ENCODE measurements at places on chromosomes 12 and 14.

GRCh38 chr12:101116911-101117310 lies 93.1 kb downstream of the SLC5A8 start:
- DNase-seq: no peak

GRCh38 chr12:79561401-79562132 lies 129.2 kb downstream of the PAWR start:
- DNase-seq: no peak

DNA sequence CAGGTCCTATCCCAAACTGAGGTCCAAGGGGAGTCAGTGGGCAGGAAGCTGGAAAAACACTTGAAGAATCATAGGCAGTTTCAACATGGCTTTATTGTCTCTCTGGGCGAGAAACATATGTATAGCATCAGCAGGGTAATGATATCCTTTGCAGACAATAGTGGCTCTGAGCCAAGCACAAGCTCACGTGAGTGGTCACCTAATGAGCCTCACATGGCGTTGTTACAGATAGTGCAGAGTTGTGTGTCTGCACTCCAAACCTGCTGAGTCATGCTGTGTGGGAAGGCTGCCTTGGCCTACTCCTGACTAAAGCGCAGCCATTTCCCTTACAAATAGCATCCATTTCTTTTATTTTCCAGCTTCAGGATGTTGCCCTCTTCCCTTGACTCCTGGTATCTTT lies 105.2 kb upstream of the SYT1 start:
- DNase-seq: no peak

DNA sequence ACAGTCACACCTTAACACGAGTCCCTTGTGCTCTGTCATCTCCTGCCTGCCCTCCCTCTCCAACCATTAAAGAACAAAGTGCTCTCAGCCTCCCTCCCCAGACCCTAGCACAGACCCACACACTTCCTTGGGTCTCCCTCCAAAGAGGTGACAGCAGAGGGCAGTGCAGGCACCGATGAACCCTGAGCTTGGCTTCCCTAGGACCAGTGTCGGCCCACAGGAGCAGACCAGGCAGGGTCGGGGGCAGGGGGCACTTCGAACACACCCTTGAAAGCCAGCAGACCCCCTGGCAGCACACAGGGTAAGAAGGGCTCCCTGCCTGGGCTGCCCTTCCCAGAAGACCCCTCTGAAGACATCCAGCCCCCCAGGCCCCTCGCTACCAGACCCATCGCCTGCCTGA lies 7.0 kb downstream of the CDK2AP1 start:
- DNase-seq: no peak

DNA sequence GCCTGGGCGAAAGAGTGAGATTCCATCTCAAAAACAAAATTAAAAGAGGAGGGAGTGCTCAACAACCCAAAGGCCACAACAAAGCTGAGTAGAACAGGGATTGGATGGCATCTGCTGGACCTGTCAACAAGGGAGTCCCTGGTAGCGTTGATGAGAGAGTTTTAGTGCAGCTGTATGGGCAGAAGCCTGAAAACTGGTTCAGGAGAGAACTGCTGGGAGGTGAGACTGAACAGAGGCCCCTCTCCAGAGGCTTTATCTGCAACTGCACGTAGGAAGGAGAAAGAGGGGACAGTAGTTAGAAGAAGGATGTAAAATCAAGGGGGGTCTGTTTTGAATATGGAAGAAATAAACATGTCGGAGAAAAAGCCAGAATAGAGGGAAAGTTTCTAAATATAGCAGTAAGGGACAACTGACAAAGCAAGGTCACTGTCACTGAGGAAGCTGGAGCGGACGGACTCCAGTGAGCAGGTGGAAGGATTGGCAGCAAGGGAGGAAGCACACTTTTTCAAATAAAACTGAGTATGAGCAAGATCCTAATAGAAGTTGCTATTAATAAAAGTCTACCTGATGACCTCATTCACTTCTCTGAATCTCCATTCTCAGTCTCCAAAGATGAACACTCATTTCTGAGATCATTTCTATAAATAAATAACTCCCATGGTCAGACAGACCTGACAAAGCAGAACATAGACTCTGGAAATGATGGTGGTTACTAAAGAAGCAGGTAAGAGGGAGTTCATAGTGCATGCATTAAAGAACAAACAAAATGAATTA lies 11.8 kb upstream of the ATF1 start:
- DNase-seq: no peak

DNA sequence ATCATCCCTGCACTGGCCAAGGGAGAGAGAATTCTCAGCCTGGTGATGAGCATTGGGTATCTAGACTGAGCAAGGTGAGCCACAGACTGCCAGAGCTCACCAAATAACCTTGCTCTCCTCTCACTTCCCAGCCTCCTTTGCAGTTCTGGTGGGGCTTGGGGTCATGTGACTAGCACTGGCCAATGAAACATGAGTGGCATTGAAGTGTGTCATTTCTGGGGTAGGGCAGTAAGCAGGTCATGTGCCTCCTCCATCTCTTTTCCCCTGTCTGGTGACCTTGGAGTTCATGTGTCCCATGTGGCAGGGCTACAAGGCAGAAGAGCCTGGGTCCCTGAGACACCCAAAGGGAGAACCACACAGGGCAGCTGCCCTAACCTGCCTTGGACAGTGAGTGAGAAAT lies 3.6 kb upstream of the KRT72 start:
- no peak for DNase-seq

GRCh38 chr12:57891542-57892228 lies 45.2 kb upstream of the CTDSP2 start:
- no peak for DNase-seq

DNA sequence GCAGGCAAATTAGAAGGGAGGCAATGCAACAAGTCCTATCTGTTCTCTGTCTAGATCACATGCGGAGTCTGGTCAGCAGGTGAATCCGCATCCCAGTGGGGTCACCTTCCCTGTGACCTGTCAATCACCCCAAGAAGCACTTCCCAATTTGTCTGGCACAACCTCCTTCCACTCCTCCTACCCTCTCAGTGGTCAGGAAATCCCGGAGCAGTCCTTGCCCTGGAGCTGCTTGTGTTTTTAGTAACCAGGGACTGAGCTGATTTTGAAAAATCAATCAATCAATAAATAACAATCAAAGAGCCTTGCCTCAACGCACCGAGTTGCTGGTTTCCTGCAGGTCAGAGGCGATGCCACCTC lies 572 bp upstream of the ACSS3 start:
- DNase-seq: no peak

- DNase-seq: peak; percentile 64
Measured at GRCh38 chr12:89469361-89469760, 55.2 kb downstream of the GALNT4 start.

GRCh38 chr12:108577458-108577857 lies 15.1 kb downstream of the ISCU start:
- no peak for DNase-seq

GRCh38 chr14:85702191-85702590 lies 172.2 kb downstream of the FLRT2 start:
- DNase-seq: no peak

GRCh38 chr14:77584809-77585208 lies 31.6 kb downstream of the SPTLC2 start:
- DNase-seq: no peak

DNA sequence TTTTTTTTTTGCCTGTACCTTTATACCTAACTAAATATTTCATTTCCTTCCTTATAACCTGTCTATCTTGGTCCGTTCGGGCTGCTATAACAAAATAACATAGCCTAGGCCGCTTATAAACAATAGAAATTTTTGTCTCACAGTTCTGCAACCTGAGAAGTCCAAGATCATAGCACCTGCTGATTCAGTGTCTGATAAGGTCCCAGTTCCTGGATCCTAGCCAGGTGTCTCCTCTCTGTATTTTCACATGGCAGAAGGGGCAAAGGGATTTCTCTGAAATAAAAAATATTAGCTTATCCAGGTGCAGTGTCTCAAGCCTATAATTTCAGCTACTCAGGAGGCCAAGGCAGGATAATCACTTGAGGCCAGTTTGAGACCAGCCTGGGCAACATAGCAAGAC lies 1046.6 kb upstream of the USP15 start:
- no peak for DNase-seq

- DNase-seq: no peak
Measured at GRCh38 chr14:70000601-70001000, 121.4 kb downstream of the SMOC1 start.

GRCh38 chr12:93137656-93138612 lies 208.8 kb upstream of the EEA1 start:
- no peak for DNase-seq

DNA sequence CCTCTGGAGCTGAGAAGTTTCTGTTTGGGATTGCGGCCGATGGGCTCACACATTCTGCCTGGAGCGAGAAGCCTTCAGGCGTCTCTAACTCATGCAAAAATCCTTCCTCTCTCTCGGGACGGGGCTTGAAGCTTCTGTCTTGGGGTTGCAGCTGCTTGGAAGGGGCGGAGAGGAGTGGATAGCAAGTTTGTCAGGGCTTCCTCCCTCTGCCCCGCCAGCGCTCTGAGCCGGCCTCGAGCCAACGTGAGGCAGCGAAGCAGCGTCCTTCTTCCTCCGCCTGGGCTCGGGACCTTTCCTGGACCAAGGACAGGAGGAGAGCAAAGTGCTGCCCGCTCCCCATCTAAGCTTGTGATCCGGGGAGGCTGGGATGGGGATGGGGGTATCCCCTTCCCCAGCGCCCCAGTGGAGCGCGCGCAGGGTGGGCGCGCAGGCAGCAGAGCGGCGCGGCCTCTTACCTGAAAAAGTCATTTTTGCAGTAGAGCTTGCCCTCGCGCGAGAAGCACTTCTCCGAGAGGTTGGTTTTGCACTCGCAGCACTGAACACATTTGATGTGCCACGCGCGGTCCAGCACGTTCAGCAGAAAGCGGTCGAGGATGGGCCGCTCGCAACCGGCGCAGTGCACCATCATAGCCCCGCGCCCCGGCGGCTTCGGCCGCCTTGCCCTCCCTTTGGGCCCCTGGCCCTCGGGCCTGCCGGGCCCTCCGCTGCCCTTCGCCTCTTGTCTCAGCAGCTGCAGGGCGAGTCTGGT lies 626 bp downstream of the LHX5 start:
- DNase-seq: no peak

- no peak for DNase-seq
Measured at GRCh38 chr12:14635776-14636175, 60.6 kb downstream of the GUCY2C start.

DNA sequence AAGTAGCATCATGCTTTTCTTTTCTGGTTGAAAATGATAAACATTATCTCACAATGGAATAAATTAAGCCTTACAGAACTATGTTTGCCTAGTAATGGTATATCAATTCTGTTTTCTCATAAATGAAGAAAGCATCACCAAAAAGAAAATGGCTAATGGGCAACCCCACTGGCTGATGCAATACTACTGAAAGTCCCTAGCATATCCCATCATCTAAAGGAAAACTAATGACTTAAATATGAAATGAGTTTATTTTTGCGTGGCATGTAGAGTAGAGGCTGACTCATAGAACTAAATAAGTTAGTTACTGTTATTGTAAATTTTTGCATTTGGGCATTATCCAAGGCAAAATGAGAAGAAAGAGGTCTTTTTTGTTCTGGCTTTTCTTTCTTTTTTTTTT lies 1156.3 kb upstream of the SEL1L start:
- DNase-seq: no peak

GRCh38 chr14:44768935-44769334 lies 192.8 kb downstream of the KLHL28 start:
- DNase-seq: peak; percentile 14

- DNase-seq: no peak
Measured at GRCh38 chr12:87923361-87923760, 105.8 kb downstream of the C12orf50 start.

- DNase-seq: no peak
Measured at GRCh38 chr14:105117710-105118385, 50.7 kb downstream of the JAG2 start.

DNA sequence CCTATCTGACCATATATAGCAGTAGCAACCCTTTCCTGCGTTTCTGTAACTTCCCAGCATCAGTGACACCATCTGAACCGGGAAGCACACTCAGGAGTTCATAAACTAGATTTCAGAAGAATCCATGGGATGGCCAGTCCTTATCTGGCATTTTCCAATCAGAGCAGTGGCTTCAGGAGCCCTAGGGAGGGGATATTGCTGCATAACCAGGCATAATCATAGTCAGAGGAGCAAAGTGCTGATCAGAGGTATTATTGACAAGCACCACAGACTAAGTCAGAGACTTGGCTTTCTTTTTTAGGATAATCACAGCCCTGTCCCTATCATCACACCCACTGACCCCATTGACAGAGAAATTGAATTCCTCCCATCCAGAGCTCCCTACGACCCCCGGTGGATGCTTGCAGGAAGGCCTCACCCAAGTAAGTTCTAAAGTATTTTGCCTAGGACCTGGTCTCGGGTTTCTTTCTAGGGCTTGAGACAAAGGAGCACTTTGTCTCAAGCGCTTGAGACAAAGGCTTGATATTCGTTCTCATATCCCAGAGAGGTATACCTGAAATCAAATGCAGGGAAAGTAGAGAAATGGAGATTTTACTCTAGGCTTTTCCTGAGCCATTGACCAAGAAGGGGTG lies 55.1 kb downstream of the FOXN4 start:
- no peak for DNase-seq

DNA sequence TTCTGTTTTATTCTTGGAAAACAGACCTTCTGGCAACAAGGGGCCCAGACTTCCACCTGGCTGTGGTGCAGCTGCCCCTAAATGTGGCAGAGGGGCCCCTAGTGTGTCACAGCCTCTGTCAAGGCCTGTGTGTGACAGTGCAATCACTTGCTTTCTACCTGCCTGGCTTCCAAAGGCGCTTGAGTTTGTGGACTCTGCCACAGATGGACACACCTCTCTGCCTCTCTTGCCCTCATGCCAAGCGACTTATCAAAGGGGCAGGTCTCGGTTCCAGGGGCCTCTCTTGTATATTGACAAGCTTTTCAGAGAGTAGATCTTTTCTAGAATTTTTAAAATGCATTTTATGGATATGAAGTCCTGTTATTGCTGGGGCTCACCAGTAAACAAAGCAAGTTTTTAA lies 217.2 kb downstream of the SLC15A4 start:
- no peak for DNase-seq

DNA sequence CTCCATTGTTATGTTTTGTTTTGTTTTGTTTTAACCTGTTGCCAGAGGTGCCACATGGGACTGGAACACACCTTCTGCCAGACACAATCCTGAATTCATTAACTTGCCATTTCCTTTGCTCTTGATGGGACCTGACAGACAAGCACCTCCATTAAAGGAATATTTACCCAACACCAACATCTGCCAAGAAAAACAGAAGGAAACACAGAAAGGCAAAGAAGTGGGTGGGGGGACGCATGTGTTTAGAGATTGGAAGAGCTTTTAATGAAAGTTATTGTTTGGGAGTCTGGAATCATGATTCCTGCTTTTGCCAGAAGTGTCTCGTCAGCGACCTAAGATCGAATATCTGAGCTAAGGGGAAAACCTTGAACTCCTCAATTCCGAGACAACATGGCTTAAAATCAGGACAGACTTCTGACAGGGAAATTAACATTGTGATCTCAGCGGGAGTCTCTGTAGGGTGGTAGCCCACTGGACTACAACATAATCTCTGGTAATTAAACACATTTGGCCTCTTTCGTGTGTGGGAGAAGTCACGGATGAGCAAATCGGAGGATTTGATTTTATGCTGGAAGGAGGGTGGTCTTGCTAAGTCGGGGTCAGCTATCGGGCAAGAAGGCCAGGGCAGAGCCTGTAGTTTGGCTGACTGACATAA lies 210.4 kb upstream of the FAR2 start:
- DNase-seq: no peak

Measured in activated CD4-positive, alpha-beta T cell treated with anti-CD3 and anti-CD28 coated beads, Interleukin-2, Interleukin-4, amounts not matched to agents 100 ng/mL and 50 ng/mL, durations not matched to agents 16 hours and 8 hours (primary cell).